Activated CD8-positive, alpha-beta T cell treated with anti-CD3 and anti-CD28 coated beads for 36 hours (primary cell): ENCODE measurements at places on chromosomes 7 and 10. TPM values are rescaled to one million over a fixed set of nuclear protein-coding genes. Genes with fewer than 3 reads are reported as not detected.
A peak's percentile ranks its signal among the peaks of the same experiment; 100 is the strongest.

GRCh38 chr10:113585949-113586348 lies 33.1 kb downstream of the HABP2 start:
- DNase-seq, result peak; percentile 21

GRCh38 chr7:114534953-114535352 lies 120.3 kb downstream of the FOXP2 start:
- DNase-seq, result no peak

GRCh38 chr7:16918288-16918895 lies 36.6 kb upstream of the AGR3 start:
- DNase-seq, result peak; percentile 44

DNA sequence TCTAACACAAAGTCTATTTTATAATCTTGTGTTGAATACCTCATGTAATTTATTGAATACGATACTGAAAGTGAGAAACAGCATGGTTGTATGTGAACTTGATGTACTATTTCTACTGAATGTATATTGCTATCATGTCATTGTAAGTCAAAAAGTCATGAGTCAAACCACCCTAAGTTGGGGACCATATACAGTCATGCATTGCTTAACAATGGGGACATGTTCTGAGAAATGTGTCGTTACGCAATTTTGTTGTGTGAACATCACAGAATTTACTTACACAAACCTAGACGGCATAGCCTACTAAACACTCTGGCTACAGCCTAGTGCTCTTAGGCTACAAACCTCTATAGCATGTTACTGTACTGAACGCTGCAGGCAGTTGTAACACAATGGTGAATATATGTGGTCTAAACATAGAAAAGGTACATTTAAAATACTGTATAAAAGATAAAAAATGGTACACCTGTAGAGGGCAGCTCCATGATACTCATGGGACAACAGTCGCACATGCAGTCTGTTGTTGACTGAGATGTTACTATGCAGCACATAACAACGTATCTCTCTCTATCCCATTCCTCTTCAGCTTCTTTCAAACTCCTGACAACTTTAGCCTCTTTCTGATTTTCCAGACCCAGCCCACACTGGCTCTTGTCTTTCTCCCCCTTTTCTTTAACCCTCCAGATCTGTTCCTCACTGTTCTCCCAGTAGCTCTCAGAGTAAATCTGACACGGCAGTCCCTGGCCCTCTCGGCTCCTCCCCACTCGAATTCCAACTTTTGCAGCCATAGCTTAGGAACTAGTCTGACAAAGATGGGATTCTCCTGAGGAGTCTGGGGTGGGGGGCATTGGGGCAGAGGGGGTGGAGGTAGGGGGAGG lies 90.1 kb downstream of the SNX10 start:
- DNase-seq, result no peak

- peak; percentile 85 for DNase-seq
These were observed 103.8 kb upstream of the PPIF start for GRCh38 chr10:79243181-79244067.

GRB10 gene
- 5.6 TPM for total RNA-seq
